ENCODE measurements at places on chromosomes 12 and 14. TPM values are rescaled to one million over a fixed set of nuclear protein-coding genes. Genes with fewer than 3 reads are reported as not detected.

Gene PLD4
- total RNA-seq, result 0.05 TPM

Gene CIROP
- not detected for total RNA-seq

Gene GLRX5
- 71.8 TPM for total RNA-seq

Gene PROX2
- total RNA-seq, result not detected

Gene ZBTB42
- 2.8 TPM for total RNA-seq

Gene ANHX
- total RNA-seq, result not detected

Gene VDR
- 3.0 TPM for total RNA-seq

Gene TAS2R9
- total RNA-seq, result not detected

Gene SLC38A2
- 139 TPM for total RNA-seq

Gene RHOJ
- total RNA-seq, result not detected

Gene SOAT2
- total RNA-seq, result 0.10 TPM

Gene KRT6C
- total RNA-seq, result not detected

Gene KRT75
- total RNA-seq, result 0.08 TPM

Gene IFNG-AS1
- total RNA-seq, result not detected

Gene GZMB
- total RNA-seq, result not detected

Gene CAPS2
- 0.97 TPM for total RNA-seq

Gene RBMS2
- 10.0 TPM for total RNA-seq

Gene RTL1
- 0.23 TPM for total RNA-seq

Gene FBLN5
- total RNA-seq, result 5.0 TPM

Gene GALNT4
- total RNA-seq, result 14.0 TPM

Gene GLIPR1L1
- total RNA-seq, result not detected
